IPS-NIHi11 (cell line): ENCODE measurements at places on chromosomes 4 and X.

DNA sequence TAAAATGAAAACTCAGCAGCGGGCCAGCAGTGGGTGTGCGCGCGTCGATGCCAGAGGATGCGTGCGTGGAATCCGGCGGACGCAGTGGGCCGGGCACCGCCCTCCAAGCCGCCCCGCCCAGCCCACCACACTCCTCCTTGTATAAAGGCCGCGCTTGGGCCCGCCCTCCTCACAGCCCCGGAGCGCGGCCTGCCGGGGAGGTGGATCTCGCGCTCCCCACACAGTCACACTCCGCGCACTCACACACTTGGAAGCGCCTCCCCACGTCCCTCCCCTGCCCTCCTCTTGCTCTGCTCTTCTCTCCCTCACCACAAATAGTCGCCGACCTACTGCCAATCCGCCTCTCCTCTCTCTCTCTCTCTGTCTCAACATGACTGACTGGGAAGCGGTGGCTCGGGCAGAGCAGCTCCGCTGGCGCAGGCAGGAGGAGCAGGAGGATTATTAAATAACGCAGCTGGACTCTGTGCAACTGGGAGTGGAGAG lies at the start of gene CCSER1:
CCSER1 (plus strand) TSS at position 172 of the 483 bp plus-strand sequence.
- peak; percentile 53 for DNase-seq

DNA sequence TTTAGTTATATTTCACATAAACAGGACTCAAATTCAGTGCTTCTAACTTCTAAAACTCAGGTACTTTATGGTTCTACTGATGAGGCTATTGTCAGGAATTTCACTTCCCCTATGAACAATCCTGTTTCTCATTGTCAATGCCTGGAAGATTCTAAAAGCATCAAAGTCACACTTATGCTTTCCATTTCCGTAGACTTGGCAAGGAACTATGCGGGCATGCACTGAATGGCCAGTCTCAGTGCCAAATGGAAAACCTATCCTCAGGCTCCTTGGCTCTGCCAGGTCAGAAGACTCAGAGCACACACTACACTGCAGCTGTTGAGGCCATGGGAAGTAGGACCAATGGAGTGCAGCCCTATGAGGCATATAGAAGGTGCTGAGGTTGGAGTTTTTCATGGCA lies 97.0 kb upstream of the PTPN13 start:
- DNase-seq = no peak

DNA sequence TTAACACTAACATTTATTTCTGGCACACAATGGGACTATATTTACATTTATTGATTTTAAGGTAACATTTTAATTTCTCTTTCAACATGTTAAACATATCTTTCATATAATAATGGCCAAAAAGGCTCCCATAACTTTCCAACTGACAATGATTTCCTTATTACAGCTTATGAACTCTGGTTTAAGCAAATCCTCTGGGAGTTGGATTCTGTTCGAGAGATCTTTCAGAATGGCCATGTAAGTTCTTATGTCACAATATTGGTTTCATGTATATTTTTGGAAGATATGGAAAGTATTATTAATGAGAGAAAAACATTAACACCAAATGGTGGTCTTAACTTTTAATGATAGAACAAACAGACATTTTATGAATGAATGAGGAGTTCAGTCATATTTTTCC lies 4.1 kb downstream of the TDO2 start:
- no peak for DNase-seq

- DNase-seq = no peak
Observed at GRCh38 chr4:16705341-16705740, 193.1 kb downstream of the LDB2 start.

- DNase-seq = no peak
Observed at GRCh38 chr4:106687026-106687425, 318.4 kb upstream of the GIMD1 start.

DNA sequence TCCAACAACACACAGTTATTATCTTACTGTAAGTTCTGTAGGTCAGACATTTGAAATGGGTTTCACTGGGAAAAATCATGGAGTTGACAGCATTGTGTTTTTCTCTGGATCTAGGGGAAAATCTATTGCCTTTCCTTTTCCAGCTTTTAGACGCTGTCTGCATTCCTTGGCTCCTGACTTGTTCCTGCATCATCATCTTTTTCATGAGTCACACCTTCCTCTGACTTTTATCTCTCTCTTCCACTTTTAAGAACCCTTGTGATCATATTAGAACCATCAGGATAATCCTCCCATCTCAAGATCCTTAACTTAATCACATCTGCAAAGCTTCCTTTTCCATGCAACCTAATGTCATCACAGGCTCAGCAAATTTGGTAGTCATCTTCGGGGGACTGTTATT lies 1454.8 kb downstream of the RPA4 start:
- no peak for DNase-seq

GRCh38 chr4:56739066-56739777 lies 58.1 kb upstream of the HOPX start:
- DNase-seq = no peak

DNA sequence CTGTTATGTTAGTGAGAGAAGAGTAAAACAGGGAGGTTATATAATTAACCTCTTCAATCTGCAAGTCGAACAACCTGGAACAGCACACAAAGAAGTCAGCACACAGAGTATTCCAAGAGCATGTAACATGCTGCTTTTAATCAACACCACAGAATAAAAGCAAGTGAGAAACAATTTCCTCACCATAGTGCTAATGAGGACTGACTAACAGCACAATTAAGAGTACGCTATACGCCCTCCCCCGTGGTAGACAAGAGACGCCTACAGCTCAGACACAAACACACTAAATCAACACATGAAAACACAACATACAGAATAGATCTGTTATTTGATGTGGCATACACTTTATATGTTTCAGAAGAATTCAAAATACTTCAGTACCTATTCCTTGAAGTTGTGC lies 103.0 kb downstream of the PPP3CA start:
- no peak for DNase-seq

- DNase-seq = no peak
Observed at GRCh38 chrX:103183912-103184311, 31.0 kb upstream of the BEX4 start.

DNA sequence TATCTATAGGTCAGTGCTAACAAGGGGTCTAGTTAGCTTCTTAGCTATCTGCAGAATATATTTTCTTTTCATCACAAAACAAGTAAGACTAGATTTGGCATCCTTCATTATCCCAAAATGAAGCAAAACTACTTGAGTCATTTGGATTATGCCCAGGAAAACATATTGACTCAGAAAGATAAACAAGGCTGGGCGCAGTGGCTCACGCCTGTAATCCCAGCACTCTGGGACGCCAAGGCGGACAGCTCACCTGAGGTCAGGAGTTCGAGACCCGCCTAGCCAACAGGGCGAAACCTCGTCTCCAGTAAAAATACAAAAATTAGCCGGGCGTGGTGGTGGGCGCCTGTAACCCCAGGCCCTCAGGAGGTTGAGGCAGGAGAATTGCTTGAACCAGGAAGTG lies 18.0 kb upstream of the MND1 start:
- DNase-seq = no peak

DNA sequence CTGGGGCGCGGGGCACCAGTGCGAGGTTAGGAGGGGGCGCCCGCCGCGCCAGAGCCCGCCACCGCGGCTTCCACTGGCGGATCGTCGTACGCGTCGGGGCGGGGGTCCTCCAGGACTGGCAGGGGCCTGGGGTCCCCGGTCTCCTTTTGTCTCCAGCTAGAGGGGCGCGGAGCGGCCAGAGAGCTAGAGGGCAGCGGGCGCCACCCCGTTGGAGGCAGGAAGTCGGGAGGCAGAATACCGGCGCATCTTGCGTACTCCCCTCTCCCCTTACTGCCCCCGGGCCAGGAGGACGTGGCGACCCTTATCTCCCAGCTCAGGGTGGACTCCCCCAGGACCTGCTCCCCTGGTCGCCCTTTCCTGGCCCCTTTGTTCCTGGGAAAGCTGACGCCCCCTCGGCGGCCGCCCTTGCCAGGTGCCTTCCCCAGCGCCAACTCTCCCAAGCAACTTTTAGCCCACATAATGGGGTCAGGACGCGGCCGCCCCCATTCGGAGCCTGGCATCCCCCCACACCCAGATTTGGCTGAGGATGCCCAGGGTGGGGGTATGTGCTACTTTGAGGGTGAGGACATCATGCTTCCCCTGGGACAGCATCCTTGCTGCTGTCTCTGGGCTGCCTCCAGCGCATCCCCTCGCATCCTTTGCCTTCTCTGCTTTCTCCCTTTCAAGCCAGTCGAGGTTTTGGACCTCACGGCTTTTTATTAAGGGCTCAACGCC lies 933 bp downstream of the CNKSR2 start:
- peak; percentile 6 for DNase-seq

- DNase-seq = no peak
Observed at GRCh38 chr4:26220696-26221095, 100.1 kb upstream of the RBPJ start.

DNA sequence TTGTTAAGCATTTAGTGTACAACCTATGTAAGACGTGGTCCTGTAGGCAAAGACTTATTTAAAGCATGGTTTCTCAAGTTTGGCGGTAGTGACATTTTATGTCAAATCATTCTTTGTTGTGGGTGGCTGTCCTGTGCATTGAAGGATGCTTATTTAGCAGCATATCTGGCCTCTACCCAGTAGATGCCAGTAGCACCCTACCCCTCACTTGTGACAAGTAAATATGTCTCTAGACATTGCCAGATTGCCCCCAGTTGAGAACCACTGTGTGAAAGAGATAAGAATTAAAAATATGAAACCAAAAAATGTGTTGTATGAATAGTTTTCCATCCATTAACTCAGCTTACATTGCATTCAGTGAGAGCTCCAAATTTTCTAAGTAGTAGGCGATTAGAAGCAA lies 25.5 kb downstream of the MMAA start:
- no peak for DNase-seq

GRCh38 chr4:7460566-7460965 lies 25.8 kb upstream of the PSAPL1 start:
- no peak for DNase-seq

DNA sequence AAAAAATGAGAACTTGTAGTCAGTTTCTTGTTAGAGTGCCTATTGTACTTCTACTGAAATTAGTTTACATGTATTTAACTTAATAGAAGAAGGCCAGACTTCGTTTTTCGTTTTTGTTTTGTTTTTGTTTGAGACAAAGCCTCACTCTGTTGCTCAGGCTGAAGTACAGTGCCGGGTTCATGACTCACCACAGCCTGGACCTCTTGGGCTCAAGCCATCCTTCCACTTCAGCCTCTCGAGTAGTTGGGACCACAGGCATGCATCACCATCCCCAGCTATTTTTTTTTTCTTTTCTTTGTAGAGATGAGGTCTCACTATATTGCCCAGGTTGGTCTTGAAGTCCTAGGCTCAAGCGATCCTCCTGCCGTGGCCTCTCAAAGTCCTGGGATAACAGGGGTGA lies 793.9 kb downstream of the ADGRL3 start:
- no peak for DNase-seq

- no peak for DNase-seq
Observed at GRCh38 chrX:1719270-1719669, 104.4 kb downstream of the ASMT start.

- DNase-seq = no peak
Observed at GRCh38 chr4:152684007-152684406, 4.2 kb upstream of the TMEM154 start.

DNA sequence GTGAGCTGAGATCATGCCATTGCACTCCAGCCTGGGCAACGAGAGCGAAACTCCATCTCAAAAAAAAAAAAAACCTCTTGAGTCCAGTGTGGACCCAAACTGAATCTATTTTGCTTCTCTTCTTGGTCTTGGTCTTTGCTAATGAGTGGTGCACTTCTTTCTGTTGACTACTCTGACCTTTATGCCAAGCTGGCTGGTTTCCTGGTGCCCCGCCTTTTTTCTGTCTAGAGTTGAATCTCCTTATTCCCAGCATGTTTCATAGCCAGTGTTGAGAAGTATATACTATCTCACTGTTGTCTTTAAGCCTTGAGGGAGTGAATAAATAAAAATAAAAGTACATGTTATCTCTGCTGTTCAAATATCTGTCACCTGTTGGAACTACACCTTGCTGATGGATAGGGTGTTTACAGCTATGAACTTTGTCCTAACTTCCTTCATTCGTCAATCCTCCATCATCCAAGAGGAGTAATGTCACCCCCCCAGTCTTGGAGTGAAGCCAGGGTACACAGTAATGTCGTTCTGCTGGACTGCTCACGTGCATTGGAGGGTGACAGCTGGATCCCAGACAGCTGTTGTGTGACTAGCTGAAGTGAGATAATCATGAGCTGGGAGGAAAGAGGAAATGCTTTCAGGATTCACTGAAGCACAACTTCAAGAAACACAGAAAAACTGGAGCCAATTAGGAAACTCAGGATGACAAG lies 99.3 kb upstream of the PRKG2 start:
- DNase-seq = no peak

GRCh38 chr4:110610620-110610939 lies 12.3 kb downstream of the PITX2 start:
- DNase-seq = no peak

DNA sequence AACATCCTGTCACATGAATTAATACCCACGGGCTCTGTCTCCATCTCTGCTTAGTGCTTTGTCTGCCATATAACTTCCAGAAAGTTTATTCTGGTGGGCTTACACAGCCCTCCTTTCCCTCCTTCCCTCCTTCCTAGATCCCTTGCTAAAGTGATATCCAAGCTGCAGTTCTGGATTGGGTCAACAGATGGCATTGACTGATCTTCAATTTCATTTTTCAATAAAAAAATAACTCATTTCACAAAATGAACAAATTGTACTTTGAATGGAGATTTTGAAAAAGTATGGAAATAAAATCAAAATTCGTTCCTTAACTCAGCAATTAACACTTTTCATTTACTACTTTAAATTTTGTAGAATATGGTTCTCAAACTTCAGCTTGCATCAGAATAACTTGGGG lies 94.9 kb downstream of the NXF2 start:
- no peak for DNase-seq

DNA sequence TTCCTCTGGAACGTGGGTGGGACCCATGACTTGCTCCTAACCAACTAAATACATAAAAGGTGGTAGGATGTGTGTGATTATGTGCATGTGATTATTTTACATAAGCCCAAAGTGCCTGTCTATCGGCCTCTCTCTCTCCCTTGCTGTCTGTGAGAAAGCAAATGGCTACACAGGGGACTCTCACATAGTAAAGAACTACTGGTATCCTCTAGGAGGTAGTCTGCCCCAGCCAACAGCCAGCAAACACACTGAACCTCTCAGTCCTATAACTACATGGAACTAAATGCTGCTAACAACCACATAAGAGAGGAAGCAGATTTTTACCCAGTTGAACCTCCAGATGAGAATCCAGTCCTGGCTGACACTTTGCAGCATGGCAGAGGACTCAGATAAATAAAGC lies 1249.4 kb downstream of the ADGRL3 start:
- DNase-seq = peak; percentile 4
